Esophagus squamous epithelium (tissue), 5 donors: ENCODE measurements at places on chromosomes 13 and 19.

- H3K27ac ChIP-seq = peak within 1 kb of the TSS; percentile 62
- H3K27me3 ChIP-seq = no peaks in the 10 kb centered on the region
- no peaks in the 10 kb centered on the region for H3K36me3 ChIP-seq
- peak within 1 kb of the TSS; percentile 87 for H3K4me3 ChIP-seq
These were observed at the start of gene UHRF1 for GRCh38 chr19:4909156-4909896. TSS of gene UHRF1 (plus strand) at chr19:4909501. CDS start at chr19:4910886, 1,385 bp downstream.

DNA sequence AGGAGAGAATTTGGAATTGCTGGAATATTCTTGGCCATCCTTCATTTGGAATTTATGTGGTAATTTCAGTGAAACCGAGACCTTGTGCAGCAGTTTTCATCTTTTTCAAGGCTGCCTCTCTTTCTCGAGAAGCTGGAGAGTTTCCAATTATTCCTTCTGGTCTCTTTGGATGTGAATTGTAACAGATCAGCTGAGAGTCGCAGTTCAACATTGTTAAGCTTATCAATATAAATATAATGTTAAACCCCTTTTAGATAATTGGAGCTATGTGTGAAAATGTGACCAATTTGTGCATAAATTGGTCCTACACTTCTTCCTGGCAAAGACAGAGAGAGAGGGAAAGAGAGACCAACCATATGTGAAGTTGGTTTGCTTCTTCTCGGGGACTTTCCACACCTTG lies 425.6 kb downstream of the TSHZ3 start:
- peaks cover 9% of the 10 kb centered on the region for H3K27me3 ChIP-seq
- H3K36me3 ChIP-seq = no peaks in the 10 kb centered on the region
- no peaks in the 10 kb centered on the region for H3K4me1 ChIP-seq
- no peak overlapping the region for H3K27ac ChIP-seq
- no peak overlapping the region for H3K4me3 ChIP-seq

DNA sequence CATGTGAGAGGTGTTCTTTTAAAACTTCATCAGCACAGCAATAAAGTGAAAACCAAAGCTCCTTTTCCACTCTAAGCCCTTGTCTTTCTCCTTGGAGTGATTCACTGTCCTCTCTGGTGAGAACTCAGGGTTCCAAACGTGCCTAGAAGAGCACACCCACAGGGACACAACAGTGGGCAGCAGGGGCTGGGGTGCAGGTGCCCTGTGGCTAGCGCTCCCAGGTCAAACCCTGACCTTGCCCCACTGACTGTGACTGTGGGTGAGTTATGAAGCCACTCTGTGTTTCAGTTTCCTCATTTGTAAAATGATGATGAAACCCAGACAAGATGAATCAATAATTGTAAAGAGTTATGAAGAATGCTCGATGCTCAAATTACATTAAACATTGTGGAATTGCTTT lies 37.6 kb upstream of the IGFL1 start:
- no peak overlapping the region for H3K27ac ChIP-seq
- peaks cover 38% of the 10 kb centered on the region for H3K4me1 ChIP-seq
- no peaks in the 10 kb centered on the region for H3K36me3 ChIP-seq
- H3K4me3 ChIP-seq = no peak overlapping the region
- DNase-seq = no peak
- H3K27me3 ChIP-seq = peaks cover 44% of the 10 kb centered on the region

GRCh38 chr19:31461814-31462539 lies 112.7 kb upstream of the TSHZ3 start:
- H3K4me1 ChIP-seq = no peaks in the 10 kb centered on the region
- H3K36me3 ChIP-seq = no peaks in the 10 kb centered on the region
- no peak overlapping the region for H3K27ac ChIP-seq
- H3K27me3 ChIP-seq = no peaks in the 10 kb centered on the region
- H3K4me3 ChIP-seq = no peak overlapping the region
- no peak for DNase-seq

GRCh38 chr19:17324357-17325114 lies 10.1 kb downstream of the ANO8 start:
- H3K36me3 ChIP-seq = peaks cover 12% of the 10 kb centered on the region
- no peak overlapping the region for H3K4me3 ChIP-seq
- H3K27me3 ChIP-seq = no peaks in the 10 kb centered on the region
- peaks cover 68% of the 10 kb centered on the region for H3K4me1 ChIP-seq

DNA sequence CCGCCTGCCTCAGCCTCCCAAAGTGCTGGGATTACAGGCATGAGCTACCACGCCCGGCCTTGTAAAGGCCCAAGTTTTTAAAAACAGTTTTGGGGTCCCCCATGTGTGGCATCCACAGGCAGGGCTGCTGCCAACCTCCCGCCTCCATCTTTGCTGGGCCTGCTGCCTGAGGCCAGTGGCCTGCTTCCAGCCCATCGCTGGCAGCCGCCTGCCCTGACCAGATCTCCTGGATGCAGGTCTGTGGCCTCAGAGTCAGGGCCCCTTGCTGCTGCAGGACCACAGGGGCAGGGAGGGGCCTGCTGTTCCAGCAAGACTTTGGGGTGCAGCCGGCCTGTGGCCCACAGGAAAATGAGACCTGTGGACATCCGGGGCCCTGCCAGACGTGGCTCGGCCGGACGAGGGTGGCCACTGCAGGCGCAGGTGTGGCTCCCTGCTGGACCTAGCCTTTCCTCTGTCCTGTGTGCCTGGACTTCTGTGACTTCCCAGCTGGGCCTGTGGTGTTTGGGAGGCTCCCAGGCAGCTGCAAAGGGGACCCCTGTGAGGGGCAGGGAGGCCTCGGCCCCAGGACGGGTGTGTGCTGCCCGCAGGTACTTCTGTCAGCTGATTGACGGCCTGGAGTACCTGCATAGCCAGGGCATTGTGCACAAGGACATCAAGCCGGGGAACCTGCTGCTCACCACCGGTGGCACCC lies 14.4 kb downstream of the STK11 start:
- DNase-seq = no peak
- no peak overlapping the region for H3K27ac ChIP-seq
- no peaks in the 10 kb centered on the region for H3K27me3 ChIP-seq
- peaks cover 20% of the 10 kb centered on the region for H3K4me1 ChIP-seq

DNA sequence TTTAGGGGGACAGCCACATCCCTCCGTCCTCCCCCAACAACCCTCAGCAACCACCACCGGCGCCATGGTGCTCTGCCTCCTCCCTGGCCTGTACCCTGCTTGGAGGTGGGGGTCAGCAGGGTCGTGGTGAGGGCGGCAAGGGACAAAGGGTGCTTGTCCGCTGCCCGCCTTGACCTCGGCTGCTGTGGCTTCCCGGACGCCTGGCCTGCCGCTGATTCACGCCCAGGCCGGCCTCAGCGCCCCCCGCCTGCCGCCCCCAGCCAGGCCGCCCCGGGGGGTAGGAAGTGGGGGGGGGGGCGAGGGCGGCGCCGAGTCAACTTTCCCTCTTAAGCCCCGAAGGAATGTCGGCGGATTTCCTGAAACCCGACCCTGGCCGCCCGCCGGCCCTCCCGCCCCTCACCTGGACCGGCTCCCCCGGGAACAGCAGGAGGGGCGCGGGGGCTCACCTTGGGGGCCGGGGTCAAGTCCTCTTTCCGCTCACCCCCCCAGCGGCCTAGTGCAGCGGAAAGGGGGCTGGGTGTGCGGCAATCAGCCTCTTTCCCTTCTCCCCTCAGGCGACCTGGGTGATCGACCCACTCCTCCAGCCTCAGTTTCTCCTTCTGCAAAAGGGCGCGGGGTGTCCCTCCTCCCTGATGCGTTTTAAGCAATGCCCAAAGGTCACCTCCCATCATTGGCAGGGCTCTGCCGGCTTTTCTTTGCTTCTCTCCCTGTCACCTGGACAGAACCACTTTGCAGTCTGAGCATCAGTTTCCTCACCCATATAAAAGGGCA lies 1.9 kb upstream of the TMEM59L start:
- H3K27ac ChIP-seq = no peak overlapping the region
- no peak for DNase-seq
- H3K4me1 ChIP-seq = peaks cover 42% of the 10 kb centered on the region
- H3K36me3 ChIP-seq = no peaks in the 10 kb centered on the region
- peaks cover 97% of the 10 kb centered on the region for H3K27me3 ChIP-seq

- H3K27me3 ChIP-seq = no peaks in the 10 kb centered on the region
- peaks cover 6% of the 10 kb centered on the region for H3K4me1 ChIP-seq
- no peaks in the 10 kb centered on the region for H3K36me3 ChIP-seq
- no peak overlapping the region for H3K27ac ChIP-seq
- no peak for DNase-seq
- no peak overlapping the region for H3K4me3 ChIP-seq
These were observed 77.8 kb downstream of the INSR start for GRCh38 chr19:7216373-7216902.

DNA sequence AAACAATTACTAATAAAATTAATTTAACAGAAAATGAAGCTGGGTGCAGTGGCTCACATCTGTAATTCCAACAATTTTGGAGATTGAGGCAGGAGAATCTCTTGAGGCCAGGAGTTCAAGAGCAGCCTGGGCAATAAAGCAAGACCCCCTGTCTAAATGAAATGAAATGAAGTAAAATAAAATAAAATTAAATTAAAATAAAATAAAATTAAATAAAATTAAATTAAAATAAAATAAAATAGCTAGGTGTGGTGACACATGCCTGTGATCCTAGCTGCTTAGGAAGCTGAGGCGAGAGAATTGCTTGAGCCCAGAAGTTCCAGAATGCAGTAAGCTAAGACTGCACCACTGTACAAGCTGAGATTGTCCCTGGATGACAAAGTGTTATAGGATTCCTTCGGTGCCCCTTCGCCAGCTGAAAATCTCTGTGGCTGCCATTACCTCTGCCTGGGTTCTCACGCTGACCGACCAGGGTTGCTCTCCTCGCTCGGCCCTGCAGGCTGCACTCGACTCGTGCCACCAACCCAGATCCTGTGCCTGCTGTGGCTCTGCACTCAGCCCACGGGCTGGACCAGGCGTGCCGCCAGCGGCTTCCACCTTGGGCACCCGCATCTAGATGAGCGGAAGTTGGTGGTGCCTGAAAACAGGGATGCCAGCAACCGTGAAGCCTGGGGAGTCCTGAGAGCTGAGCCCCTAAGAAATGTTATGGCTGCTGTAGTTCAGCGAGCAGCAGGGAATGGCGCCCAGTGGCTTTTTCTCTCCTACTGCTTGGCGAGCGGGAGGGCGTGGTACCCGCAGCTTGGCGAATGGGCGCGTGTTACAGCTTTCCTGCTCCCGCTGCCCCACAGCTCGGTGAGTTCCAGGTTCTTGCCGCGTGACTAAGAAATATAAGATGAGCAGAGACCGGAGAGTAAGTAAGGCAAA lies 539.2 kb upstream of the PCDH9 start:
- H3K4me3 ChIP-seq = no peak overlapping the region
- H3K27me3 ChIP-seq = no peaks in the 10 kb centered on the region
- H3K4me1 ChIP-seq = no peaks in the 10 kb centered on the region
- H3K27ac ChIP-seq = no peak overlapping the region
- no peak for DNase-seq

GRCh38 chr13:103812558-103812957 lies 746.3 kb upstream of the SLC10A2 start:
- H3K27me3 ChIP-seq = no peaks in the 10 kb centered on the region
- H3K4me3 ChIP-seq = no peak overlapping the region
- no peaks in the 10 kb centered on the region for H3K4me1 ChIP-seq
- H3K27ac ChIP-seq = no peak overlapping the region
- no peaks in the 10 kb centered on the region for H3K36me3 ChIP-seq
- no peak for DNase-seq

GRCh38 chr13:63855457-63856118 lies 2439.9 kb upstream of the PCDH20 start:
- H3K4me1 ChIP-seq = no peaks in the 10 kb centered on the region
- no peak overlapping the region for H3K27ac ChIP-seq
- DNase-seq = no peak
- no peak overlapping the region for H3K4me3 ChIP-seq

- H3K4me1 ChIP-seq = no peaks in the 10 kb centered on the region
- H3K4me3 ChIP-seq = no peak overlapping the region
- H3K36me3 ChIP-seq = no peaks in the 10 kb centered on the region
- DNase-seq = no peak
These were observed 489.1 kb downstream of the DIAPH3 start for GRCh38 chr13:59674616-59675015.

- DNase-seq = no peak
- no peaks in the 10 kb centered on the region for H3K27me3 ChIP-seq
- H3K36me3 ChIP-seq = no peaks in the 10 kb centered on the region
- H3K4me3 ChIP-seq = peak overlapping the region; percentile 13
- peak overlapping the region; percentile 60 for H3K27ac ChIP-seq
These were observed 487.8 kb downstream of the DACH1 start for GRCh38 chr13:71378961-71379905.

- no peak for DNase-seq
- H3K4me1 ChIP-seq = peaks cover 36% of the 10 kb centered on the region
- H3K27me3 ChIP-seq = no peaks in the 10 kb centered on the region
These were observed 89.3 kb downstream of the KL start for GRCh38 chr13:33105387-33106005.

DNA sequence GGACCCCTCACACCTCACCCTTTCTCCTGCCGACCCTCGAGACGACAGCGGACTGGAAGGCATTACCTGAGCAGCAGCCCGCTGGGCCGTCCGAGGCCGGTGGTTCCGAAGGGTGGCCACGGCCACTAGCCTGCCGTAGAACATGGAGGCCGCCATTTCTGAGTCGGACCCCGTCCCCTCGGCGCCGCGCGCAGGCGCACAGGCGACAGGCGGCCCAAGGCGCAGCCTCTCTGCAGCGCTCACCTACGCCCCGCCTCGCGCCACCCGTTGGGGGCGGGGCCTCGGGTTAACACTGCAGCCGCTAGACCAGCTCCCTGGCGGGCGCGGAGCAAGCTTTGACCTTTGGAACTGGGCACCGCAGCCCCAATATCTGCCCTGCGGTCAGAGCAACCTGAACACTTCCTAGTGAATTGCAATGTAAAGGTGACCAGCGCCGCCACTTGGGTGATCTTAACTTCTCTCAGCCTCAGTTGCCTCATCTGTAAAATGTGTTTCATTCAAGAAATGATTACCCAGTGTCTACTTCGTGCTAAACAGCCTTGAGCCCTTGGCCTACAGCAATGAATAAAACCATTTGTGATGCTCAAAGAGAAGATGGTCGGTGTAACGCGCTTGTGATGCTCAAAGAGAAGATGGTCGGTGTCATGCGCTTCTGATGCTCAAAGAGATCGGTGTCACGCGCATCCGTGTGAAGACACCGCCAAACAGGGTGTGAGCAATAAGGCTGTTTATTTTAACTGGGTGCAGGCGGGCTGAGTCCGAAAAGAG lies at the start of gene SUCLA2:
SUCLA2 (minus strand) TSS at position 160 of the 768 bp plus-strand sequence; CDS start at position 156, 4 bp downstream.
- H3K4me1 ChIP-seq = peaks cover 8% of the 10 kb centered on the region
- DNase-seq = peak; percentile 52
- H3K27ac ChIP-seq = peak within 1 kb of the TSS; percentile 88
- no peaks in the 10 kb centered on the region for H3K36me3 ChIP-seq

DNA sequence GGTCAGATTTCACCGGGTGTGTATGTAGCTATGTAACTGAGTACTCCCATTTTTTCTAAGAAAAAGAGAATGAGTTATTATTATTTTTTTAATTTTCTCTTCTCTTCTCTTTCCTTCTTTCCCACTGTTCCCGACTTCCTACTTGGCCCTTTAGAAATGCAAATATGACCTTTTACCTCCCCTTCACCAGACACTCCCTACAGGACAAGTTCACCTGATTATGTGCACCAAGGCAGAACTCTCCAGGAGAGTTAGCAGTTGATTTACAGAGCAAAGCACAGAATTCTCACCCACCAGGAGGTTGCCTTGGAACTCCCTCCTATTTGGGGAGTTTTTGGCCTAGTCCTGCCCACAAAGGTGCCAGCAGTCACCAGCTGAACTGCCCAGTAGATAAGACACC lies 49.5 kb upstream of the GPR12 start:
- no peaks in the 10 kb centered on the region for H3K4me1 ChIP-seq
- no peak for DNase-seq
- peaks cover 21% of the 10 kb centered on the region for H3K27me3 ChIP-seq
- H3K36me3 ChIP-seq = no peaks in the 10 kb centered on the region
- no peak overlapping the region for H3K27ac ChIP-seq
- H3K4me3 ChIP-seq = no peak overlapping the region
